ENCODE measurements at places on chromosomes 11 and 22.

GRCh38 chr11:118610773-118611432 is 3.5 kb downstream of the PHLDB1 start:
- DNase-seq, result peak; percentile 92

DNA sequence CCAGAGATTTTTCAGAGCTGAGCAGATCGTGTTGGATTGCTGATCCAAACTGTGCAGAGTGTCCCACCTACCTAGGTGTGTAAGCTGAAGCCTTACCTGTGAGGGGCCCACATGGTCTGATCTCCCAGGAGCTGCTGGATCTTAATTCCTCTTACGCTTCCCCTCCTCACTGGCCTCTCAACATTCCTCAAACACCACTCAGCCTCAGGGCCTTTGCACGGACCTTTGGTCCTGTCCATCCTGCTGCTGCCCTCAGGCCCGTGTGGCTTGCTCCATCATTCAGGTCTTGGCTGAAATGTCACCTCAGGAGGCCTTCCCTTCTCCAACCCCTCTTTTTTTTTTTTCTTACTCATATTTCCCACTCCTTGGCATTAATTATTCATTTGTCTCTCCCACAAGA is 21.1 kb upstream of the RAB1B start:
- no peak for DNase-seq

DNA sequence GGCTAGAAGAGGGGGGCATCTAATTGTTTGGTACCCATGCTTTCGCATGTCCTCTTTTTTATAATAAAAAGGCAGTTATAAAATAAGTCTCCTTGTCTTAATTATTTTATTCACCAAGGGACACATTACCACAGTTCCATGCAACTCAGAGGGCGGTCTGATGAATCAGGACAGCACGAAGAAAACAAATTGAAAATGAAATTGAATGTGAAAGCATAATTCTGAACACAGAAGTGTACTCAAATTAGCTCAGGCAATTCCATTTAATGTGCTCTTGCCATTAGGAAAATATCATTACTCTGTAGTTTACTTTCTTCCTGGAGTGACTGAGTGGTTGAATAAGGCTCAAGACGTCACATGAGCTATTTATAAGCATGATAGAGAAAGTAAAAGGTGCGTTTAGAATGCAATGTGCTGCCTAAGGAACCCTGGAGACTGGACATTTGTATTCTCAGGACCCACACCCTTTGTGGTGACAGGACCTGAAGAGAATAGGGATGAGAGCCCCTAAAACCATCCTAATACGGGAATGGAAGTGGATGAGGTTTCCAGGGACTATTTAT is 59.6 kb downstream of the MTNR1B start:
- no peak for DNase-seq

DNA sequence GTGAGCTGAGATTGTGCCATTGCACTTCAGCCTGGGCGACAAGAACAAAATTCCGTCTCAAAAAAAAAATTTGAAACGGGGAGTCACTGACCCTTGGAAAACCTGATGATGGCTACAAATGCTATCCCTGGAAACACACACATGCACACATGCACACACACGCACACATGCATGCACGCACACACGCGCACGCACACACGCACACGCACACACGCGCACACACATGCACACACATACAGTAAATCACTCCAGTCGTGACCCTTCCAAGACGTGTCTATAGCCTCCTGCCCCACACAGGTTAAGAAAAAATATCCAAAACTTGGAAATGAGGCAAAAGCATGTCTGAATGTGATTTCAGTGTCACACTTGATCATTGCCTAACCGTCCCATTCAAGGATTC is 6.7 kb upstream of the CPT1A start:
- DNase-seq, result no peak

GRCh38 chr22:38751422-38752346 is 4.1 kb downstream of the SUN2 start:
- DNase-seq, result no peak

GRCh38 chr22:28923826-28924732 is 40.7 kb downstream of the ZNRF3 start:
- no peak for DNase-seq

DNA sequence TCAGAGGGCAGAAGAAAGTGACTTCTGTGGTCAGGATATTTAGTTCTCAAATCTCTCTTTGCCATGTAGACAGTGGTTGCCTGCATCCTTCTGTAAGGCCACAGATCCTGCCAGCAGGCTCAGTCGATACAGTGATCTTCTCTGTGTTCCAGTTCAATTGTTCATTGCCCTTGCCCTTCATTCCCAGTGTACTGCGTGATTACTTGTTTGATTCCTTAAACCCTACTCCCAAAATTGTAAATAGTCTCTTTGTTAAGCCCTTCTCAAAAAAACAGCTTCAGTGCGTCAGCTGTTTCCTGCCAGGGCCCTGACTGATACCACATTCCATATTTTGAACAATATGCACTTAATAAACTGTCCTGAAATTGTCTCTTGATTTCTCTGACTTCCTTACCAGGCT is 9.3 kb upstream of the TYR start:
- no peak for DNase-seq

DNA sequence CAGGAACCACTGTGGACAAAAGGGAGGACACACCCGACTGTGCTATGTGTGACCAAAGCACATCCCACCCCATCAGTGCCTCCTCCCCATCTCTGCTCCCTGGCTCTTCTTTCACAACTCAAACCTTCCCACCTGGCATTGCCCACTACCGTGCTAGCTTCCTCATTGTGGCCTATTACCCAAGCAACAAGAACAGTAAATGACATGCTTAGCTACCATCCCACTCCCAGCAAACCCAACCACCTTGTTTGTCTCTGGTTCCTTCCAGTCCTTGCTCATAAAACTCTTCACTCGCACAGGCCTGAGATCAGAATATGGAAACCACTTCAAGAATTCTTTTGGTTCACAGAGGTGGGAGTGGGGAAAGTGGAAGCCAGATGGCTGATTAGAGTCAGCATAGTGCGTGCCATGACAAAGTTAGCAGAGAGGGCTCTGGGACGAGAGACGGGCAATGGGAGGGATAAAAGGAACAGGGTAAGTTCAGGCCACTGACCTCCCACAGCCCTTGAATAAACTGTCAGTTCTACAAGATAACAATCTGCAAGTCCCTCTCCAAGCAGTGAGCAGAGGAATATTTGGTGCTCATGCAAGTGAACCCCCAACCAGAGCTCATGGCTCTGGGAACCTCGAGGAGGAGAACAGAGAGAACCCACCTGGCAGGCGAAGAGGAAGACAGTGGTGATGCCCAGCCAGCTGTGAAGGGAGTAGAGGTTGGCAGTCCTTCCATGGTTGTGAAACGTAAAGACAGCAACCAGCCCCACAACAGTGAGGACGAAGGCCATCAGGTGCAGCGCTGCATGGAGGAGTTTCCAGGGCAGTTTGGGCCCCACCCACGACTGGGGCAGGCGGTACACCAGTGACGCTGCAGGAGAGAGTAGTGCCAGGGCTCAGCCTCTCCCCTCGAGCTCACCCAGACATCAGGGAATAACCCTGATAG is 8.3 kb downstream of the CYB561A3 start:
- no peak for DNase-seq

DNA sequence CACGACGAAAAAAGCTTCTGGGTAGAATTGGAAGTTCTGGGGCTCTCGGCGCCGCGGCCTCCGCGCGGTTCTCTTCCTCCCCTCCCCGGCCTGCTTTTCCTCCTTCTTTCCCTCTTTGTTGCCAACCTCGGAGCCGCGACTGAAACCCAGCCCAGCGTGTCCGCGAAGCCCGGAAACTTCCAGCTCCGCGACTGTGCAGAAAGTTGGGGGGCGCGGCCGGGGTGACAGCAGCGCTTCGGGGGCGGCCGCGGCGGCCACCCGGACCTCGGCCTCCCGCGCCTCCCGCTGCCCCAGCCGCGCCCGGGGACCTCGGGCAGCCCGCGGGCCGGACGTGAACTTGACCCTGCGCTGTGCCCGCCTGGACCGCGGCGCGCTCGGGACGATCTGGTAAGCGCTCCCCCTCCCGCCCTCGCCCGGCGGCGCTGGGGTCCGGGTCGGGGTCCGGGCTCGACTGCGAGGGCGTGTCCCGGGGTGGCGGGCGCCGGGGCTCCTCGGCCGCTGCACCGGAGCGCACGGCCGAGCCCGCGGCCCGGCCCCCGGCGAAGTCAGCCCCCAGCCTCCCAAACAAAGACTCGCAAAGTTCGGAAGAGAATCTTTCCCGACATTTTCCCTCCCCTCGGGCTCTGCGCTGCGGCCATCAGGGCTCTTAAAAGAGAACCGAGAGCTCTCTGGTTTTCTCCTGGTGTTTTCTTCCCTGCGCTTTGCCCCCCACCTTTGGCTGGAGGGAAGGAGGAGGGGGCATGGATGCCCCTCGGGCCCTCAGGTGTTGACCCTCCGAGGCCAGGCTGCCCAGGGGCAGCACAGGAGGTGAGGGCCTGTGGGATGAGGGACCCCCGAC is 67.9 kb upstream of the WNT7B start:
- peak; percentile 76 for DNase-seq

Measured in sciatic nerve (tissue), 2 donors.